Left ventricle myocardium superior (tissue), 1 donor: ENCODE measurements at places on chromosomes 2 and 18. TPM values are rescaled to one million over a fixed set of nuclear protein-coding genes. Genes with fewer than 3 reads are reported as not detected.

DNA sequence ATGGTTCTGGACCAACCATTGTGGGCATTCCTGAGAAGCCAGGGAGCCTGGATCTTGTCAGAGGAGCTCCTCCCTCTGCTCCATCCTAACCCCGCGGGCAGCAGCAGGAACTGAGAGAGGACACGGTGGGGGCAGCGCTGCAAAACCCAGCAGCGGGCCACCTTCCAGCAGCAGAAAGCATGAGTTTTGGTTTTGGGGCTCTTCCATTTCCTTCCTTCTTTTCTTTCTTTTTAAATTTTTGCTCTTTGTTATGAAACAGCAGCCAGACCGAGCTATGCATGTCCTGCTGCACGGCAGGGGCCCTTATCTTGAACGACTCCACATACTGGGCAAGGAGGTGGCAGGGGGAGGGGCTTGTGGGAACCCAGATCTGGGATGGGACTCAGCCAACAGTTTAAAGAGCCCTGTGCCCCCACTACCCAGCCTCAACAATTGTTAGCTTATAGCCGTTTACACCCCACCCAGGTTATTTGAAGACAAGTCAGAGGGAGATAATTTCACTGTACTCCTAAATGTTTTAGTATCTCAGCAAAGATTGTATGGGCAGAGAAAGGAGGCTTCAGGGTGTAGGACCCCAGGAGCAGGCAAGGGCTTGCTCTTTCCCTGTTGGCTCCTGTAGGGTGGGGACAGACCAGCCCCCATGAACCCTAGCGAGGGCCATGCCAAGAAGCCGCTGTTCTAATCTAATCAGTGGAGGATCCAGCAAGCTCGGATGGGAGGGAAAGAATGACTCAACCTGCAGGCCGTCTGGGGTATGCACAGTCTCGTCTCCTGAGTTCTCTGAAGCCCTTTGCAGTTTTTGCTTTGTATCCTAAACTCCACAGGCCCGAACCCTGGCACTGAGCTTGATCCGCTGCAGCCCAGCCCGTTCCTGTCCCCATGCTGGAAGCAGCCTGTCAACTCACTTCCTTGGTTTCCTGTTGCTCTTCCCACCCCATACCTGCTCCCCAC lies 75.3 kb downstream of the LRRFIP1 start:
- DNase-seq, result peak; percentile 74

Gene KCNK3
- total RNA-seq, result 2.8 TPM

Gene ACMSD
- not detected for total RNA-seq

- DNase-seq, result no peak
Measured at GRCh38 chr2:176024083-176024482, 22.0 kb upstream of the LNPK start.

- DNase-seq, result no peak
Measured at GRCh38 chr2:161146209-161146775, 13.9 kb upstream of the TANK start.

Gene PRKAG3
- total RNA-seq, result 0.12 TPM

DNA sequence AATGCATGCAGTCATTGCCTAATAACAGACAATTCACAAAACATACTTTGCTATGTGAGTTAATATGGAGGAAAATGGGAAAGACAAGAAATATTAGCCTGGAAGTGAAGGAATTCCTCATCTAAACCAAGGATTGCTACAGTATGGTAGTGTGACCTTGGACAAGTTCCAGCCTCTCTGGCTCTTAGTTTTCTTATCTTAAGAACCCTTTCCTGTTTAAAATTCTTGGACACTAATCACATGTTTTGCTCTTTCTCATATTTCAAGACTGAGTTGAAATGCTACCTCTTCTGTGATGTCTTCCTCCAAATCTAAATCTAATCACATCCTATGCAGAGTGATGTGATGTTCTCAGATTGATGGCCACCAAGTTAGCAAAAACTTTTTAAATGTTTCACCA lies 20.8 kb upstream of the ADAM23 start:
- DNase-seq, result no peak

- DNase-seq, result peak; percentile 39
Measured at GRCh38 chr18:832085-832681, 20.1 kb upstream of the YES1 start.

- no peak for DNase-seq
Measured at GRCh38 chr2:162746310-162746709, 92.3 kb downstream of the KCNH7 start.

Gene CD207
- not detected for total RNA-seq
